Eye (tissue), 1 donor: ENCODE measurements at places on chromosomes 3 and 15.

DNA sequence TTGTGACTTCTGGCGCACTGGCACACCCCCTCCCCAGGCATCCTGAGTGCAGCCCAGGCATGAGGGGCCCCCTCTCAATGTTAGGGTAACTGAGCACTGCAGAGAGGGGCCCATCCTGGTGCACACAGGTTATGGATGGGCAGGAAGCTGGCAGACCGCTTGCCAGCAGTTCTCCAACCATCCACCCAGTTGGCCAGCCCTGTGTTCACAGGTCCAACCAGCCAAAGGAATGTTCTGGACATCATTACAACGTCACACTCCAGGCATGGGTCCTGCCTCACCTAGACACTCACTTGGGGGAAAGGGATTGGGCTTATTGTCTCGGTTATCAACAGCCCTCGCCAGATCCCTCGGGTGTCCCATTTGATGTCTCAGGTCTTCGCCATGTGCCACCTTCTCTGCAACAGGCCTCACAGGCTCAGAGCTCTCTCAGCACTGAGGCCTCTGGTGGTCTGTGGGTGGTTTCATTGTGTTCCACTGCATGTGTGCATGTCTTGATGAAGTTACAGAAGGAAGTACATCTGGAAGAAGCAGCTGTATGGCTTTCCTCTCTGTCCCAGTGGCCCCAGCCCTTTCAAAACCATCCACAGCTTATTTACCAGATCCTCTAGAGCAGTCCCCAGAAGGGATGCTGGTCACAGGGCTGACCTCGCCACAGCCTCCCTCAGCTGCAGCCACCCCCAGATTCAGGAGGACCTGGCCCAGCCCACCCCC is 23.7 kb downstream of the ADCY5 start:
- no peak for DNase-seq

DNA sequence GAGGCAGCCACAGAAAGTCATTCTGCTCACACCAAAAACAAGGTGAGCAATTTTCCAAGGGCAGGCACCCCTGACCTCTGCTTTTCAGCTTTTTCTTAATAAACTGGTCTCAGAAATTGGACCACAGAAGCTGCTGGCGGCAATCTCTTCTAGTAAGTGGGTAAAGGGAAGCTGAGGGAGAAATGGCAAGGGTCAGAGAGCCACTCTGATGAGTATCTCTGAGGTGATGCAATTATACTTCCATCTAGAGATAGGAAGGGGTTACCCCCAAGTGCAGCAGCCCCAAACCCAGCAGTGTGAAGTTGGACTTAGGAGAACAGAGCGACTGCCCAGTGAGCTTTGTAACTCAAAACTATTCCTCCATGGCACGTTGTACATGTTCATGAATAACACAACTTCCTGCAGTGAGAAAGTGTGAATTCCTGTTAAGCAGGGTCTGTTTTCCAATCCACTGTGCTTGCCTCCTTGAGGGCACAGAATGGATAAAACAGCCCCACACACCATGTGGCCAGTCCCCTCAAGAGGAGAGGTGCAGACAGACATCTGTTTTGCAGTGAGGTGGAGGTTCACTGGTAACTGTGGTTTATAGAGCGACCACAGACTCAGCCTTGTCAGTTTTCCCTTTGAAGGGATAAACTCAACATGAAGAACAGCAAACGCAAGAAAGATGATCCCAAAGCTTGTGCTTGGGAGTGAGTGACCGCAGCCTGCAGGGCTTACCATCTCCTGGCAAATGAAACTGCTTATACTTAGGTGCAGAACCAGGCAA is 683.4 kb upstream of the CFAP20DC start:
- no peak for DNase-seq

GRCh38 chr15:69713726-69714559 is 261.3 kb downstream of the RPLP1 start:
- no peak for DNase-seq

GRCh38 chr3:66983101-66983500 is 15.0 kb upstream of the KBTBD8 start:
- DNase-seq, result no peak
